ENCODE measurements at places on chromosomes 2 and 18.

- H3K36me3 ChIP-seq: no peaks in the 10 kb centered on the region
- no peak for DNase-seq
- no peaks in the 10 kb centered on the region for H3K4me1 ChIP-seq
- no peak overlapping the region for H3K27ac ChIP-seq
- no peak overlapping the region for H3K4me3 ChIP-seq
Observed at GRCh38 chr2:235334179-235334578, 159.7 kb upstream of the AGAP1 start.

DNA sequence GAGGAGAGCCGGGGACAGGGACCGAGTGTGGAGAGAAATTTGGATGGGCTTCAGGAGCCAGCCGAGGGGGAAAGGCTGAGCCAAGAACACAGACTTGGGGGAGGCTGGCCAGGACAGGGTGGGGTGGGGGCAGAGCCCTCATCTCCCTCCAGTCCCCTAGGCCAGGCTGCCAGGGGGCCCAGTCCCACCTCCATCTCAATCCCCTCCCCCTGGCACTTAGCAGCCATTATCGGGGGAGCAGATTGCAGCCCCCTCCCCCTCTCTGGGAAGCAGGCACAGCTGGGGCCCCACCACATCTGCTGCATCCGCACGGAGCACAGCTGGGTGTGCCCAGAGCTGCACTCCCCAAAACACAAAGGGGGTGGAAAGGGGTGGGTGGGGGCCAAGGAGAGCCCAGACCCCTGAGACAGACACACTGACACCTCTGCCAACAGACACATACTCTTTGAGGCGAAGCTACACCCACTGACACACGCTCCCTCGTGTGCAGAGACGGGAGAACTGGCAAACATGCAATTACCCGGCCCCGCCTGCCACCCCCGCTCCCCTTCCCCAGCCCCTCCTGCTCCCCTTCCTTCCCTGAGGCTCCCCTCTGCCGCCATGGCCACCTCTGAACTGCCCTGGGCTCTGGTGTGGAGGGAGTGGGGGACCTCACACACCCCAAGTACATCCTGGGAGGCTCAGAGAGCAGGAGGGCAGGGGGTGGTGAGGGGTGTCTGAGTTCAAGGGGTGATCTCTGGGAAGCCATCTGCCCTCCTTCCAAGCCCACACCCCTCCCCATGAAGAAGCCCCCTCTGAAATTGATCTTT is 5.1 kb upstream of the ASIC4 start:
- peaks cover 7% of the 10 kb centered on the region for H3K27me3 ChIP-seq
- no peak overlapping the region for H3K27ac ChIP-seq
- H3K4me1 ChIP-seq: peaks cover 37% of the 10 kb centered on the region
- no peak for DNase-seq

DNA sequence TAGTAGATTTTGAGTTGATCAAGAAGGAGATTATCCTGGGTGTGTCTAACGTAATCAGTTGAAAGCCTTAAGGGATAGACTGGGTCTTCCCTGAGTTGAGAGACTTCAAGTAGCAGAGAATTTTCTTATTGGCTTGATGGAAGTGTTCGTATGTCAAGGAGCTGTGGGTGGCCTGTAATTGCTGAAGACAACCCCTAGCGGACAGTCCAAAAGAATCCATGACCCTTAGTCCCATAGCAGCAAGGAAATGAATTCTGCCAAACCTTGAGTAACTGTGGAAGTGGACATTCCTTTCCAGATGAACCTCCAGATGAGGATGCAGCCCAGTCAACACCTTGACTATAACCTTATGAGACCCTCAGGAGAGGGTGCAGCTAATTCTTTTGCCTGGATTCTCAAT is 786.3 kb downstream of the SOCS6 start:
- no peak overlapping the region for H3K4me3 ChIP-seq
- no peak overlapping the region for H3K27ac ChIP-seq
- no peak for DNase-seq

- no peaks in the 10 kb centered on the region for H3K27me3 ChIP-seq
- DNase-seq: no peak
- no peaks in the 10 kb centered on the region for H3K36me3 ChIP-seq
- no peaks in the 10 kb centered on the region for H3K4me1 ChIP-seq
- H3K4me3 ChIP-seq: no peak overlapping the region
- no peak overlapping the region for H3K27ac ChIP-seq
Observed at GRCh38 chr2:25400576-25401216, 59.0 kb upstream of the DNMT3A start.

- H3K27me3 ChIP-seq: no peaks in the 10 kb centered on the region
- H3K36me3 ChIP-seq: no peaks in the 10 kb centered on the region
- H3K4me1 ChIP-seq: no peaks in the 10 kb centered on the region
- H3K27ac ChIP-seq: no peak overlapping the region
- H3K4me3 ChIP-seq: no peak overlapping the region
- DNase-seq: no peak
Observed at GRCh38 chr18:887716-888115, 17.0 kb upstream of the ADCYAP1 start.

DNA sequence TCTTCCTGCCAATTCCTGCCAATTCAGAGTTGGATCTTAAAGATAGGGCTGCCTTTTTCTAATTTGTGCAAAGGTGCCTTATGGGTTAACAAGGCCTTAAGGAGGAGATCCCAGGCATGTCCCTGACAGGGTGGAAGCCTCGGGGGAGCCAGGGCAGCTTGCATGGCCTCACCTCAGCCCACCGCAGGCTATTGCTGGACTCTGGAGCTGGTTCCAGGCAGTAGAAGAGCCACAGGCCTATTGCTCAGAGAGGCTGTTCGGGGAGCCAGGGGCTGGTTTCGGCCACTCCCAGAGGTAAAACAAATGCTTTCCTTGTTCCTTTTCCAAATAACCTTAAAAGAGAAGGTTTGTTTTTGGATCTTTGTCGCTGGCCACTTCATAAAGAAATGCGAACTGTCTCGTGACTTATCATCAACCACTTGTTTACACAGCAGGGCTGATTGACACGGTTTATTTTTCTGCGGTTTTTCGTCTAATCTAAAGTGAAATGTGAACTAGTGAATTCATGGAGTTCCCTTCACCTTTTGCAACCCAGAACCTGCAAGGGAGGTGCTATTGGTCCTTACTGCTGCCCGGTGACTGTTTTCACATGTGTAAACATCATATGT is 108.6 kb downstream of the APOB start:
- no peaks in the 10 kb centered on the region for H3K36me3 ChIP-seq
- H3K27ac ChIP-seq: no peak overlapping the region
- no peak overlapping the region for H3K4me3 ChIP-seq
- H3K27me3 ChIP-seq: no peaks in the 10 kb centered on the region
- peaks cover 6% of the 10 kb centered on the region for H3K4me1 ChIP-seq
- DNase-seq: no peak

DNA sequence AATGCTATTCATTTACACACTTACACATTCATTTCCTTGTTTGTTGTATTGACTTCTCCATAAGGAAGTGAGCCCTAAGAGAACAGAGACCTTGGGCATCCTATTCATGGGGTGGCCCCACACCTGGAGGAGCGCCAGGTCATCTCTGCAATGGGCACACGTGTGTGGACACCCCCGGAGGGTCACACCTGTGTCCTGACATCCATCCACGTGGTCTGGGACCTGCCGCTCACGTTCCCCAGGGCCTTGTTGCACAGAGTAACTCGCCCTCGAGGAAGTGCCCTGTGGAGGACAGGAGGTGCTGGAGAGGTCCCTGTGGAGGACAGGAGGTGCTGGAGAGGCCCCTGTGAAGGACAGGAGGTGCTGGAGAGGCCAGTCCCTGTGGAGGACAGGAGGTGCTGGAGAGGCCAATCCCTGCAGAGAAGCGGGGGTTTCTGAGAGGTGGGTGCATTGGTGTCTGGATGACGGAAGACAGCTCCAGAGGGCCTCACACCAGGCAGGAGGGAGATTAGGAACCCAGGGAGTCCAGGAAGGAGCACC is 73.2 kb upstream of the GPC1 start:
- H3K27me3 ChIP-seq: no peaks in the 10 kb centered on the region
- H3K36me3 ChIP-seq: no peaks in the 10 kb centered on the region
- DNase-seq: no peak
- no peak overlapping the region for H3K27ac ChIP-seq

- no peaks in the 10 kb centered on the region for H3K4me1 ChIP-seq
- H3K27ac ChIP-seq: no peak overlapping the region
- no peak overlapping the region for H3K4me3 ChIP-seq
- no peaks in the 10 kb centered on the region for H3K36me3 ChIP-seq
- H3K27me3 ChIP-seq: no peaks in the 10 kb centered on the region
Observed at GRCh38 chr2:64342195-64343099, 111.5 kb upstream of the LGALSL start.

GRCh38 chr2:19488009-19488691 is 129.7 kb upstream of the OSR1 start:
- no peaks in the 10 kb centered on the region for H3K36me3 ChIP-seq
- no peaks in the 10 kb centered on the region for H3K27me3 ChIP-seq
- no peak overlapping the region for H3K4me3 ChIP-seq
- no peak for DNase-seq

DNA sequence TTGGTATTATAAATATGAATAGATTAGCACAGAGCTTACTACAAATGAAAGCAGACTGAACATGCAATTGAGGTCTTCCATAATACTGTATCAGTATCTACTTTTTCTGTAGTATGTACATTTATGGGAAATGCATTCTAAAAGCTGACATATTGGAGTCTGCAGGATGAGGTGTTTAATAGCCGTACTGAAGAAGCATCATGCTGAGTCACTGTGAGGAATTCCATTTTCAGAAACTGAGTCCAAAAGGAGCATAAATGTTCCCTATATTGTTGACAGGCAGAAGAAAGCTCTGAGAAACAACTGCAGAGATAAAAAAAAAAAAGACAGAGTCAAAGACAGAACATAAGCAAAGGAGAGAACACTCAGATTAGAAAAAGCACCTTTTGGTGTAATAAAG is 366.7 kb upstream of the SPHKAP start:
- H3K4me1 ChIP-seq: no peaks in the 10 kb centered on the region
- H3K4me3 ChIP-seq: no peak overlapping the region
- no peaks in the 10 kb centered on the region for H3K27me3 ChIP-seq
- no peak for DNase-seq

DNA sequence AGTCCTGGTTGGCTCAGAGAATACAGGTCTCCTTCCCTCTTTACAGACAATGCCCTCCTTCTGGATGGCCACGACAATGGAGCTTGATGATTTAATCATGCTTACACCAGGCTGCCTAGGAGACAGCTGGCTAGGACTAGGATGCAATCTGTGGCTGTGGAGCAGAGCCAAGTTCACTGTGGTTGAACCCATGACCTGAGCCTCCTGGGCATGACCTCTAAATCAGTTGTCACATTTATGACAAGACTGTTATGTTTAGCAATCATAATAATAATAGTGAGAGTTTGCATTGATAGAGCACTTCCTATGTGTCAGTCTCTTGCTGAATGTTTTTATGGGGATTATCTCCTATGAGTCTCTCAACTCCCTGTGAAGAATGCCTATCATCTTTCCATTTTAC is 244.1 kb downstream of the ICOS start:
- H3K27me3 ChIP-seq: no peaks in the 10 kb centered on the region
- H3K4me1 ChIP-seq: peaks cover 8% of the 10 kb centered on the region
- H3K4me3 ChIP-seq: no peak overlapping the region
- DNase-seq: no peak
- H3K36me3 ChIP-seq: no peaks in the 10 kb centered on the region
- no peak overlapping the region for H3K27ac ChIP-seq

DNA sequence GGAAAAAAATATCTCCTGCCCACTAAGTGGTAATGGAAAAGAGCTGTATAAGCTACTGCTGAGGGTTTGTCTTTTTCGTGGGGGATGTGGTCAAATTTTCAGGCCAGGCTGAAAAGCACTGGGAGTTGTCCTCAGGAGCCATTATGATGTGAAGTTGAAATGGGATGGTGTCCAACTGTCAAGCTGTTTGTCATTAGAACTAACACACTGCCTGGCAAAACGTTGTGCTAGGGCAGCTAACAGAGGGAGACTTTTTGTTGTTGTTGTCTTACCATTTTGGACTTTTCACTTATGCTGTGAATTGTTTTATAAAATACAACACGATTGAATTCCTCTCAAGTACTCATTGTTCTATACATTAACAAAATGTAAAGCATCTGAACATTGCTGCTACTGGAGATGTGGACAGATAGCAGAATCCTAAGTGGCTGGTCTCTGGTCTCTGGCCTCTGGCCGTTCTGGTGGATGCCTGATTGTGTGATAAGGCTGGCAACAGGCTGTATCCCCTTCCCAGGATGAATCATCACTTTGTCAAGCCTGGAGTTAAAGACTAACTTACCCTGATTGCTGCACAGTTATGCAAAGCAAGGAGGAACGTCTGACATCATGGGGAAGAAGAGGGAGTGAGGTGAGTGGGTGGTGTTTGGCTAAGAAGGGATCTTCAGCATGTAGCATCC is 2.3 kb downstream of the MYO1B start:
- no peaks in the 10 kb centered on the region for H3K36me3 ChIP-seq
- peaks cover 4% of the 10 kb centered on the region for H3K4me1 ChIP-seq
- H3K27ac ChIP-seq: peak overlapping the region; percentile 70
- H3K4me3 ChIP-seq: peak overlapping the region; percentile 86

GRCh38 chr18:34957864-34958259 is 83.4 kb upstream of the MAPRE2 start:
- H3K27ac ChIP-seq: no peak overlapping the region
- H3K27me3 ChIP-seq: no peaks in the 10 kb centered on the region
- H3K4me3 ChIP-seq: no peak overlapping the region
- DNase-seq: no peak
- no peaks in the 10 kb centered on the region for H3K36me3 ChIP-seq

- no peak overlapping the region for H3K27ac ChIP-seq
- H3K36me3 ChIP-seq: no peaks in the 10 kb centered on the region
- no peak for DNase-seq
- H3K27me3 ChIP-seq: no peaks in the 10 kb centered on the region
Observed at GRCh38 chr18:75280427-75281280, 70.1 kb downstream of the TSHZ1 start.

DNA sequence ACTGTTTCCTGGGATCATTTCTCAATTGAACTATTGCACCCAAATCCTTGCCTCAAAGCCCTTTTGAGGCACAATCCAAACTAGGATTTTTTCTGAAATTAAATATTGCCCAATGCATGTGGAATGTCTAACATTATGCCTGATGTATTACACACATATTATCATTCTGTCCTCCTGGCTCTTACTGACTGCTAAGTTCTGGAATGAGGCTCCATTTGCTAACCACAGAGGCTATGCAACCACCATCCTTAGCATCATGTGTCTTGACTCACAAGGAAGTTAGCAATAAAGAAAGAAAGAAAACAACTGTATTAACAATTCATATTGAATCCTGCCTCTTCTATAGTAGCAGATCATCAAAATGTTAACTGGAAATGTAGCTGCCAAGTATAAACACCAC is 1142.7 kb downstream of the CNTNAP5 start:
- no peaks in the 10 kb centered on the region for H3K27me3 ChIP-seq
- no peaks in the 10 kb centered on the region for H3K36me3 ChIP-seq

DNA sequence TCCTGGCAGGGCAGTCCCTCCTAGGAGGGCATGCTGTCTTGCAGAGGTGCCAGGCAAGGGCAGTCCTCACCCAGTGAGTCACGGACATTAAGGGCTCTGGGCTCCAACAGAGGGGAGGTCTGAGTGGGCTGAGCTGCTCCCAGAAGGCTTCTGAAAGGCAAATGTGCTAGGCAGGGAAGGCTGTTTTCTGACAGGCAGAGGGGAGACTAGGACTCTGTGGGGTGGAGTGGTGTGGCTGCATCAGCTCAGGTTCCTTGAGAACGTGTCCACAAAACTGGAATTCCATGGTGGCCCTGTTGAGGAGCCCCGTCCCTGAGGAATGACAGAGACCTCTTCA is 283.5 kb downstream of the MYCN start:
- no peaks in the 10 kb centered on the region for H3K4me1 ChIP-seq
- H3K27me3 ChIP-seq: no peaks in the 10 kb centered on the region
- no peak overlapping the region for H3K4me3 ChIP-seq

GRCh38 chr18:62331581-62332356 is 6.7 kb downstream of the TNFRSF11A start:
- no peak for DNase-seq
- H3K27ac ChIP-seq: no peak overlapping the region
- no peak overlapping the region for H3K4me3 ChIP-seq
- H3K36me3 ChIP-seq: no peaks in the 10 kb centered on the region
